NCI-H510A treated with DMSO at 0.1 percent for 48 hours (cell line): ENCODE measurements at places on chromosomes 7 and 10.

DNA sequence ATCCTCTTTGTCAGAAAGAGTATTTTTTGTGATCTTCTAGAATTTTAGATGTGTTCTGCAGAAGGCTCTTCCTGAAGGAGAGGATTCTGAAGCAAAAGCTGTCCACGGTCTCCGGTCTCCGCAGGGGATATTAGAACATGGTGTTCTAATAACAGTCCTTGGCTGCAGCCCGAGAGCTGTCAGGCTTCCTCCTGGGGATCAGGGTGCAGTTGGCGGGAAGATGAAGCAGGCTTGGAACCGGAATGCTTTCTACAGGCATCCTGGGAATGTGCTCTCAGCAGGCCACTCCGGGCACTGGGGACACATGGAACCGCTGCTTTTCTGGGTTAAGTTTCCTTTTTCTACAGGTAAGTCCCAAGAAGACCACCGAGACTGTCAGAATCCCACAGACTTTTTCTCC lies 118.6 kb upstream of the PARD3 start:
- DNase-seq = no peak

- no peak for DNase-seq
Measured at GRCh38 chr10:117178190-117178589, 19.1 kb upstream of the KCNK18 start.

DNA sequence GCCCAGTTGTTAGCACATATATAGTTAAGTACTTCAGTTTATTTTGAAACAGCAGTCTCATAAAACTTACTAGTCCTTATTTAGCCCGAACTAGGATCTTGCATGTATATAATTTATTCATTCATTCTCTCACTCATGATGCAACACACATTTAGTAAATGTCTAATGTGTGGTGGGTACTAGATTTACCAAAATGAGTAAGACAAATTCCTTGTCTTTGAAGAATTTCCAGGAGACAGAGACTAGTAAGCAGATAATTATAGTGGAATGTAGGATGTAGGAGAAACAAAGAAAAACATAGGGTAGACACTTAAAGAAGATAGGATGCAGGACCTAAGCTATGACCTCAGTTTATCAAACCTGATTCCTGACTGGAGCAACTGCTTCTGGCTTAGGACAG lies 120.2 kb upstream of the AMPH start:
- DNase-seq = no peak

GRCh38 chr7:112566442-112567324 lies 85.9 kb downstream of the LSMEM1 start:
- DNase-seq = no peak

GRCh38 chr7:55160539-55160938 lies 141.7 kb downstream of the EGFR start:
- no peak for DNase-seq

GRCh38 chr10:58573144-58573543 lies 60.5 kb downstream of the BICC1 start:
- DNase-seq = no peak

DNA sequence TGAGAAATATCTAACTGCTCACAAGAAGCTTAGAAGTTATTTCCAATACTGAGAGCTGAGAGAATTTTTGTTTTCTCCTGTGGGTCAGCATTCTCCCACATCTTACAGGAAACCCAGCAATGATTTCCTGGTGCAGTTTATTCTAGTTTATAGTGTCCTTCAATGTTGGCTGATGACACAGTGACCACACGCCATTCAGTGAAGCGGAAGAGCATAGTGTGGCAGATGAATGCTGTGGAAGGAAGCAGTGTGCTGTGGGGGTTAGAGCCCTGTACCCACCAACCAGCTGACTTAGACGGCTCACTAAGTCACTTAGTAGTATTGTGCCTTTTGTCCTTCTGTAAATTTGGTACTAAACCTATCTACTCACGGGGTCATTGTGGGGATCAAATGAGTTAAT lies 1.4 kb upstream of the TMEM26 start:
- DNase-seq = no peak

DNA sequence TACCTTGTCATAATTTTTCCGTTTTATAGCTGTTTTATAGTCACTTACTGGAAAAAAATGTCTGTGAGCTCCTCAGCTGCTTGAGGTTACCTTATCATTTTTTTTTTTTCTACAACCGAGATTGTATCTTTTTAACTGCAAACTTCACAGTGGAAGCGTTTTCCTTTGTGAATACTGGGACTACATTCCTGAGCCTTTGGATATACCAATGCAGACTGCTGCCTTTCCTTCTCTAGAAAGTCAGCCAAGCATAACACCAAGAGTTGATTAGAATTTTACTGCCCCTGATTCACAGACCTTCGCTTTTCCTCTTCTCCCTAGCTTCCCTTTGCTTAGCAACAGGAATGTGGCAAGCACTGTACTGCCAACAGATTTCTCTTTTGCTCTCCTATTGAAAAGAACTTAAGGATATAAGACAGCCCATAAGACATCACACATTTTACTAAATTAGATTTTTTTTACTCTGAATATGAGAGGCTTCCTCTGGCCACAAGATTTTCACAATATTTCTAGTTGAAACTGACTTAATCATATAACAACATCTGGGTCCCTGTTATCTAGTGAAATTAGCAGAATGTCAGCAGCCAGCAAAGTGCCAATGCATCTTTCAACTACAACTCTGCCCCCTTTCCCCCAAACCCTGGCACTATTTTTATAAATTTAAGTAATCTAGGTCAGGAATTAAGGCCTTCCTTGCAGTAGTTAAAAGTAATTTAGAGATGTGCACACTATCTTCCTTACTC lies 170.6 kb downstream of the PRKG1 start:
- no peak for DNase-seq

DNA sequence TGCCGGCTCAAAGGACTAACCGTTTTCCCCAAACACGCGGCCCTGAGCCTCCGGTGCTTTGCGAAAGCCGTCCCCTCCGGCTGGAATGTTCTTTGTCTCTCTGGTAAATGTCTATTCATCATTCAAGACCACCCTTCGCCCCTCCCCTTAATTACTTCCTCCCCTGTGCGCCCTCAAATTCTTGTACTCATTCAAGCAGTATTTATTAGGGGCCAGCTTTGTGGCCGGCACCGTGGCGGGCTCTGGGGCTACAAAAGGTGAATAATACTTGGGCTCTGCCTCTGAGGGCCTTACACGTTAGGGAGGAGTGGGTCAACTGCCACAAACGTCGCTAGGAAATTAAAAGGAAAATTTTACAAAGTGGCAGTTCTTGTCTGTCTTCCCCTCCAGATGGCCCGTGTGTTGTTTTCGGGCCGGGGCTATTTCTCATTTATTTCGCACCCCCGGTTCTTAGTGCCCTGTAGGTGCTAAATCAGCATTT lies 1.5 kb upstream of the MEST start:
- DNase-seq = no peak

DNA sequence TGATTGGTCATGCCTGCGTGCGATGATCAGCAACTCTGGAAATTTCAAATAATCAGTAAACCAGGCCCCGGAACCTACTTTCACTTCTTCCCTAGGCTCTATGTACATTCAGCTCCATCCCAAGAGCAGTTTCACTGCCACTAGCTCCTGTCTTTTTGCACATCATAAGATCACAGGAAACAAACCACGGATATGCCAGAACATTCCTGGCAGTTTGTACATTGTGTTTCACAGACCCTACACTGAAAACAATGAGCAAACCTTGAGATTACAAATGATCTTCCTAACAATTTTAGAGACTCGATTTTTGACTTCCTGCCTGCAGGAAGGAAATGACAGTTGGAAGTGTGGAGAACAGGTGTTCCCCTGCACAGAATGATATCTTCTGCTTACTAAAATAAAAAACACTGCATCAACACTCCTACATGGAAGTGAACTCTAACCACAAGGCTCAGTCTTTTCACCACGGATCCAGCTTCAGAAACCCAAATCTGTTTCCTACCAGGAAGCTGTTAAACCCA lies 7.6 kb upstream of the TMEM236 start:
- DNase-seq = no peak

DNA sequence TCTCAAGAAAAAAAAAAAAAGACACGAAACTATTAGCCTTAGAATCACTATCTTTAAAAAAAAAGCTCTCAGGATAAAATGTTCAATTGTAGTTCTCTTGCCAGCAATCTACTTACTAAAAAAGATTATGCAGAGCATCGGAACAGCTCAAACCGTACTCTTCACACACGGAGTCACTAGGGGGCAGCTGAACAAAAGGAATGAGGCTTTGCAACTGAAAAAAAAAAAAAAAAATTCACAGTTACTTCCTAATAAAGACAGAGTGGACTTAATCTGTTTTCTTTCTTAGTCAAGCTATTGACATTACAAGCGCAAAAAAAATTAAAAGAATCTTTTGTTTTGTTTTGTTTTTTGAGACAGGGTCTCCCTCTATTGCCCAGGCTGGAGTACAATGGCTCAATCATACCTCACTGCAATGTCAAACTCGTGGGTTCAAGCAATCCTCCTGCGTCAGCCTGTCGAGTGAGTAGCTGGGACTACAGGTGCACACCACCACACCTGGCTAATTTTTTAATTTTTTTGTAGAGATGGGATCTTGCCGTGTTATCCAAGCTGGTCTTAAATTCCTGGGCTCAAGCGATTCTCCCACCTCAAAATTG lies 11.5 kb downstream of the PMS2 start:
- DNase-seq = peak; percentile 37
